Activated T-cell treated with anti-CD3 and anti-CD28 coated beads, Interleukin-2, amount 50 U/mL, for 72 hours (primary cell): ENCODE measurements at places on chromosomes 7 and 10.

GRCh38 chr10:101565936-101566332 is 22.1 kb downstream of the POLL start:
- no peaks in the 10 kb centered on the region for H3K36me3 ChIP-seq
- H3K27me3 ChIP-seq = peaks cover 60% of the 10 kb centered on the region
- H3K4me3 ChIP-seq = no peak overlapping the region
- no peak overlapping the region for H3K27ac ChIP-seq

GRCh38 chr10:103759100-103759781 is 96.1 kb downstream of the SH3PXD2A start:
- H3K36me3 ChIP-seq = no peaks in the 10 kb centered on the region
- peak overlapping the region; percentile 81 for H3K27ac ChIP-seq
- peak; percentile 63 for DNase-seq
- H3K4me3 ChIP-seq = peak overlapping the region; percentile 82
- no peaks in the 10 kb centered on the region for H3K27me3 ChIP-seq
- H3K4me1 ChIP-seq = peaks cover 48% of the 10 kb centered on the region

DNA sequence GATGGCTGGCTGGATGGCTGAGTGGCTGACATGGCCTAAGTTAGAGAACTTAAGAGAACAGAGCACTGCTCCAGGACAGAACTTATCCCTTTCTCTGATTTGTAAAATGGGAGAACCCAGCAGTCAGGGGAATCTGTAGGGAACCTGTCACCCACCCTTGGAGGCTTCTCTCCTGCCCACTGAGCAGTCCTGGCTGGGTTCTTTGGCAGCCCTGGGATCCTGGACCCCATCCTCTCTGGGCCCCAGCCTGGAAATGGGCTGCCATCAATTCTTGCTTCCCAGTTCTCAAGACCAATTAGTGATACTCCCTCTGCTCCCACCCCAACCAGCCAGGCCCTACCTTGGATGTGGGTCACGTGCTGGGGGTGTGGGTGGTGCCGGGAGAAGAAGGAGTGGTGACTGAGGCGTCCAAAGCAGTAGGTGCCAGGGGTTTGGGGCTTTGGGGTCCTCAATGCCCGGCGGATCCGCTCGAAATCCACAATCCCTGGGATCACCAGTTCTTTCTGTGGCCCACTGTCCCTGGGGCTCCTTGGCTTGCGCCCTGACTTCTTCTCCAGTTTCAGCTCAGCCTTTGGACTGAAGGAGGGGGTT is 3.6 kb downstream of the TBATA start:
- no peak overlapping the region for H3K27ac ChIP-seq
- H3K36me3 ChIP-seq = no peaks in the 10 kb centered on the region
- no peak for DNase-seq

DNA sequence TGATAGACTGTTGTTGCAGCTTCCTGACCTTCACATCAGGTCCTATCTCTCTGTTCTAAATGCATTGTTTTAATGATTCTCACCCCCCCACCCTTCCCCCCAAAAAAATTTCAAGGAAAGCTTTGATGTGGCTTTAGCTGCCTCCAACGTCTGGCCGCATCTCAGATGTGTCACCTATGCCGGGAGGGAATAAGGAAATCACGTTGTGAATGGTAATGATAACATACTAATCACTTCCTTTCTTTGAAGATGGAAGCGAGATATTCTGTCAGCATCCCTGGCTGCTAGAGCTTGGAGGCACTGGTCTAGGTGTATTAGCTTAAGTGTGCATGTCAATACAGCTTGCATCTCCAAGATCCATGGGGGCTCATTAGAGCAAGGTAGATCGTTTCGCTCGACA is 89.6 kb downstream of the VTI1A start:
- peaks cover 15% of the 10 kb centered on the region for H3K27me3 ChIP-seq
- H3K36me3 ChIP-seq = peaks cover 11% of the 10 kb centered on the region
- no peak overlapping the region for H3K27ac ChIP-seq
- no peak for DNase-seq

DNA sequence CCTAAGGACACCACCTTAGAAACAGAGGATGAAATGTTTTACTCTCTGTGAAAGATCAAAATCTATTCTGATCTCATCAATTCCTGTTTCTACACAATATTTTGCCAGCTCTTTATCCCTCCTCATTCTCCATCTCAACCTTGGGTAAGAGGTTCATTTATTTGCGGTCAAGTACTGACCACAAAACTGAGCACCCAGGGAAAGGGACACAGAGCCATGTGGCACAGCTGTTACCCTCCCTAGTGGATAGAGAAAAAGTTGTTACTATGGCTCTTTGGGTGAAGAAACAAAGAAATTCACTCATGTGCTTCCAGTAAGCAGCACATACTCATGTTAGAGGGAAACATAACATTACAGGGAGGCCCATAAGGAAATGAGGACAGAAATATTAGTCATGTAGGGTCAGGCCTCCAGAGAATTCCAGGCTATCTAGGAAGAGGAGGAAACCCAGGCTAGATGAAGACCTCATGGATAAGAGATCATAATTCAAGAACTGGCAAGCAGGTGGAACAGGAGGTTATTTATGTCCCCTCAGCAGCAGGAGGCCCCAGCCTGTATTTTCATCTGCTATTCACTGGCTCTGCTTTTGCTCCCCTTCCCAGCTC is 114.5 kb downstream of the ATE1 start:
- H3K27ac ChIP-seq = no peak overlapping the region
- H3K4me3 ChIP-seq = no peak overlapping the region
- DNase-seq = no peak
- H3K27me3 ChIP-seq = no peaks in the 10 kb centered on the region

DNA sequence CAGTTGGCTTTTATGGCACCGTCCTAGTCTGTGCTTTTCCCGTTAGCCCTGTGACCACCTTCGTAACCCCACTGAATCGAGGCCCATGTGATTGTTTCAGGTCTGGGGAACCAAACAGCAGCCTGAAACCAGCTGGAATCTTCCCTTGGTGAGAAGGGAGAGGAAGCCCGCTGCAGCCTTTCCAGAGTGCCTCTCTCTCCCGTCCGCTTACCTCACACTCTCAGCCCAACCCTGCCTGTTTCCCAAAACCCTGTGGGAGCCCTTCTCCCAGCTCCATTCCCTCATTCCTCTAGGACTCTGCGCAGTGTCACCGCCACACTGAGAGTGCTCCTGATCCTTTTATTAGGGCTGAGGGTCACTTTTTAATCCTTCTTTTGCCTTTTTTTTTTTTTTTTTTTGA is 139.6 kb downstream of the WDR37 start:
- H3K4me1 ChIP-seq = peaks cover 19% of the 10 kb centered on the region
- H3K27ac ChIP-seq = no peak overlapping the region
- no peaks in the 10 kb centered on the region for H3K27me3 ChIP-seq
- H3K36me3 ChIP-seq = no peaks in the 10 kb centered on the region
- DNase-seq = no peak

- no peaks in the 10 kb centered on the region for H3K4me1 ChIP-seq
- no peak for DNase-seq
- no peak overlapping the region for H3K27ac ChIP-seq
- no peaks in the 10 kb centered on the region for H3K27me3 ChIP-seq
- H3K36me3 ChIP-seq = no peaks in the 10 kb centered on the region
Observed at GRCh38 chr7:45625714-45626440, 51.7 kb downstream of the ADCY1 start.

DNA sequence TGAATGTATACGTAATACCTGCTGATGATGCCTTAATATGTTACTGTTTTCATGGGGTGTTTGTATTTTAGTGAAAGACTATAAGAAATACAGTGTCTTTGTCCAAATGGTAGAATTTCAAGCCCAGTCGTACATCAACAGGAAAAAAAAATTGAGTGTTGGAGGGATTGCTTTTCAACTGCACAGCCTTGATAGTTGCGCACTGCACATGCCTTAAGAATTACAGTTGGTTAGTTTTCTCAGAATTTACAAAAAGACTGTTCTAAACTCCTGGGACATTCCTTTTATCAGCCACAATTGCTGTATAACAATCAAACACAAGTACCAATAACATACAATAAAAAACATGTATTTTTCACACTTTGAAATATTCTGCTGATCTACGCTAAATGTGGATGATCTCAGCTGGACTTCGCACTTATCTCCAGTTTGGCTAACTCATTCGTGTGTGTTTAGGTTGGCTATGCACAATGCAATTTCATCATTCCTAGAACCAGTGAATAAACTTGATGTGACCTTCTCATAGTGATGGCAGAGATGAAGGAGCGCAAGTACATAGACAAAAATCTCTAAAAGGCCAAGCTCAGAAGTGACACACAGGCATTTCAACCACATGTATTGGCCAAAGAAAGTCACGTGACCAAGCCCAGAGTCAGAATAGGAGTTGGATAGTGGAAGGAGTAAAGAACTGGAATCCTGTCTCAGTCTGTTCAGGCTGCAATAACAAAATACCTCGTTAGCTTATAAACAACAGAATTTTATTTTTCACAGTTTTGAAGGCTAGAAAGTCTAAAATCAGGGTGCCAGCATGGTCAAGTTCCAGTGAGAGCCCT is 152.3 kb downstream of the IPMK start:
- no peaks in the 10 kb centered on the region for H3K36me3 ChIP-seq
- H3K27me3 ChIP-seq = peaks cover 10% of the 10 kb centered on the region
- no peak overlapping the region for H3K27ac ChIP-seq
- no peak for DNase-seq

DNA sequence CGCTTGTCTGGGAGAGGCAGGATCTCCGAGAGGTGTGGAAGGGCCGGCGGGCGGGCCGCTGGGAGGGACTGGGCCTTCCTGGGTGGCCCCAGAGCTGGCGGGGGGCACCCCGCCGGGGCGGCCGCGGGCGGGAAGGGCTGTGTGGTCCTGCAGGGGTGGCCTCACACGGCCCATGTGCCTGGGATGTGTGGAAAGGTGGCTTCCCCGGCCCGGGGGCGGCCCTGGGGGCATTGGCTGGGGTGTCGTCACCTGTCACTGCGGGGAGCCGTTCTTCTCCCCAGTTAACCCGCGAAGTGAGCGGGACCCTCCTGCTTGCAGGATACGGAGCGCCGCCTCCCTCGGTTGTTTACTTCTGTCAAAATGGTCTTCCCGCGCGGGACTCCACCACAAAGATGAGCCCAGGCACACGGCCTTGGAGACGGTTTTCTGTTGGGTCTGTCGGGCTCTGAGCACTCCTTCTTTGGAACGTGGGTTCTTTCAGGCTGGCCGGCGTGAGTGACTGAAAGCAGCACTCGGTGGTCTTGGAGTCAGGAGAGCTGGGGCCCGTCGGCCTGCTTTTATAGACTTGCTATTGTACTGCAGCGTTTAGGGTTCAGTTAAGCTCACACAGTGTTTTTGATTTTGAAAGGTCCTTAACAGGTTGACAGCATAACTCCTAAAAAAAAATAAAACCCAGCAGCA is 700 bp downstream of the SMC3 start:
- peak overlapping the region; percentile 99 for H3K27ac ChIP-seq
- H3K4me3 ChIP-seq = peak overlapping the region; percentile 90
- peaks cover 13% of the 10 kb centered on the region for H3K27me3 ChIP-seq
- DNase-seq = peak; percentile 72
- peaks cover 9% of the 10 kb centered on the region for H3K36me3 ChIP-seq

GRCh38 chr7:149355390-149356048 is 93.5 kb downstream of the ZNF783 start:
- H3K4me3 ChIP-seq = no peak overlapping the region
- no peaks in the 10 kb centered on the region for H3K27me3 ChIP-seq
- H3K4me1 ChIP-seq = no peaks in the 10 kb centered on the region
- H3K27ac ChIP-seq = peak overlapping the region; percentile 38
- no peaks in the 10 kb centered on the region for H3K36me3 ChIP-seq

DNA sequence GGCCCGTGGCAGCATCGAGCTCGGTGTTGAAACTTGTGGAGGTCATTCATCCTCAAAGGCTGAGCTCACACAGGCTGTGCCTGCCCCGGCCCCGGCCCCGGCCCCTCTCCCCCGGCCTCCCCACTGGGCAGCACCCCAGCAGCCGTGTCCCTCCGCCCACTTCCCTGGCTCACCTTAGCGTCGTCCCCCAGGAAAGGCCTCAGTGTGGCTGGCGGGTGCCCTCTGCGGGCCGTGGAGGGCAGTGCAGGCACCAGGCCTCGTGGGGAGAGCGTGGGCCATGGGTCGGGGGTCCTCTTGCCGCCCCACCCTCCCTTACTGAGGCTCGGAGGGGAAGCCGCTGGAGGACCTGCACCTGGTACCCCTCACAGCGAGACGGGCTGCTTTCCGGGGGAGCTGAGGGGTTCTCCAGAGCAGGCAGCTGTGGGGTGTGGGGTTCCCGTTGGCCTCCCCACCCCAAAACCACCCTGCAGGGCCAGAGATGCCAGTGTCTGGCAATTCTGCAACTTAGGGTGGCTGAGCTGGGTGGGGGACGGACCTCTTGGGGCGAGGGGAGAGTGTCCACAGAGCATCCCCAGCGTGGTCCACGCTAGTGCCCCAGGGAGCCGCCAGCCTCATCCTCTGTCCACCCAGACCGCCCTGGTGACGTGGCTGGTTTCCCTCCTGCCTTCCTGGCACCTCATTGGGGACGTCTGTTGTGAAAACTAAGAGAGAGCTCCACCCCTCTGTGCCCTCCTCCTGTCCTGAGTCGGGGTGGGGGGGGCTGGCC is 44.2 kb upstream of the DPYSL4 start:
- H3K4me3 ChIP-seq = no peak overlapping the region
- no peaks in the 10 kb centered on the region for H3K4me1 ChIP-seq
- peak; percentile 61 for DNase-seq
- no peaks in the 10 kb centered on the region for H3K36me3 ChIP-seq
- H3K27me3 ChIP-seq = no peaks in the 10 kb centered on the region

- no peaks in the 10 kb centered on the region for H3K4me1 ChIP-seq
- no peaks in the 10 kb centered on the region for H3K36me3 ChIP-seq
- H3K27ac ChIP-seq = no peak overlapping the region
- H3K27me3 ChIP-seq = peaks cover 9% of the 10 kb centered on the region
Observed at GRCh38 chr10:69928339-69928738, 124.3 kb upstream of the MACROH2A2 start.
